ENCODE measurements at places on chromosomes 4 and X. TPM values are rescaled to one million over a fixed set of nuclear protein-coding genes. Genes with fewer than 3 reads are reported as not detected.

The SFRP2 gene
- total RNA-seq, result not detected

The GAGE12H gene
- not detected for total RNA-seq

The SSX3 gene
- total RNA-seq, result not detected

The TSPAN5 gene
- total RNA-seq, result 15.5 TPM

The TKTL2 gene
- not detected for total RNA-seq

The VSIG4 gene
- total RNA-seq, result not detected

The TSPAN6 gene
- 37.7 TPM for total RNA-seq

The SHROOM2 gene
- total RNA-seq, result 0.40 TPM

The PASD1 gene
- not detected for total RNA-seq

The NAP1L2 gene
- 1.6 TPM for total RNA-seq

The ZNF141 gene
- total RNA-seq, result 2.7 TPM

The LGI2 gene
- total RNA-seq, result 0.11 TPM

The STBD1 gene
- total RNA-seq, result 9.6 TPM

The MTTP gene
- not detected for total RNA-seq

The TEX13D gene
- total RNA-seq, result not detected

The TSPYL2 gene
- 9.2 TPM for total RNA-seq

The ATP1B4 gene
- total RNA-seq, result not detected

The INPP4B gene
- total RNA-seq, result 6.3 TPM

All from A549 treated with CORT108297 at 1 μM for 4 hours (cell line).